Renal cortex interstitium (tissue), 15 donors: ENCODE measurements at places on chromosomes 5 and 9. TPM values are rescaled to one million over a fixed set of nuclear protein-coding genes. Genes with fewer than 3 reads are reported as not detected.
A peak's percentile ranks its signal among the peaks of the same experiment; 100 is the strongest.

- DNase-seq = no peak
Measured at GRCh38 chr5:106019261-106019660, 1651.5 kb downstream of the EFNA5 start.

The TMEM215 gene
- 0.12 TPM for polyA plus RNA-seq

DNA sequence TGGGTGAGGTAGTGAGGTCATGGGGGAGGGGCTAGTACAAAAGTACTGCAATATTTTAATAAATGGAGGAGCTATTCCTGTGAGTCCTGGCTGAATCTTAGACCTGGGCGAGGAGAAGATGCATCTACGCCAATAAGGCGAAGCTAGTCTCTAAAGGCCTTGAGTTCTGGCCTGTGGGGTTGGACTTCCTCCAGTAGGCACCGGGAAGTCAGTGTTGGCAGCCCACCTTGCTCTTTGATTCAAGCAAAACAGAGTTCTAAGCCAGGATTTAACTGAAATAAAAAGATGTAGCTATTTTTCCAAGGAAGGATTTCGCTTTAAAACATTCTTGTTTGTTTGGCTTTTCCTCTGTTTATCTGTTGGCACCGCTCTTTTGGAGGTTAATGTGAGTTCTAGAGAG lies 244.6 kb downstream of the KIF4B start:
- DNase-seq = no peak

DNA sequence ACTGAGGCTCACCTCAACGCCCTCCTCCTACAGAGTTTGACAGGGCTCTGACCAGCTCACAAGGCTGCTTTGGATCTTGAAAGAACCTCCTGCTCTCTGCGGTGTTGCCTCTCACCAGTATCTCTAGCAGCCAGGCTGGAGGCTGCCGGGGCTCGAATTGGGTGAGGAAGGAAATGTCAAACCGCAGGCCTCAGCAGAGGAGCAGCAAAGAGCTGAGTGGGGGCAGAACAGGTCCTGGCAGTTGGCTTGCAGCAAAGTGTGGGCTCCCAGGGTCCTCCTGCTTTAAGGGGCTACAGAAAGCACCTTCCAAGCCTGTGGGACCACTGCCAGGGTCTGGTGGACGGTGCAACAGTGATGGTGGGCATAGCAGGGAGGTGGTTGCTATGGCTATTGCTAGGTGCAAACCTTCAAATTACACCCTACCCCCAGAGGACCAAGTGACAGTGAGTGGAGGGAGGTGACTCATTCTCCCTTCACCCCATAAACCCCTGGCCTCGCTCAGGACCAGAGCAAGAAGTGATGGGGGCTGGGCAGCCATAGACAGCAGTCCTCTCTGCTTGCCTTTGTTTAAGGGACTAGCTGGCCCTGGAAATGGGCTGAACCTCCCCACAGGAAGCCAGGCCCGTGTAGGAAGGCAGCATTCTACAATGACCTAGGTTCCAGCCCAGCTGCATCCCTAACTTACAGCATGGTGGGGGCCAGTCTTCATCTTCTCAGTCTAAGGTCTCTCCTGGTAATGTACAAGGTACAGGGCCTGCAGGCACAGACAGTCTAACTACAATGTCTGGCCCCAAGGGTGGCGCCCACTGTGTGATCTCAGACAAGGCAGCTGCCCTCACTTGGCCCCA lies 18.7 kb downstream of the LCP2 start:
- no peak for DNase-seq

- DNase-seq = peak; percentile 24
Measured at GRCh38 chr9:87642330-87643106, 83.4 kb upstream of the CTSL start.

GRCh38 chr5:82364497-82364896 lies 86.3 kb upstream of the RPS23 start:
- DNase-seq = no peak

DNA sequence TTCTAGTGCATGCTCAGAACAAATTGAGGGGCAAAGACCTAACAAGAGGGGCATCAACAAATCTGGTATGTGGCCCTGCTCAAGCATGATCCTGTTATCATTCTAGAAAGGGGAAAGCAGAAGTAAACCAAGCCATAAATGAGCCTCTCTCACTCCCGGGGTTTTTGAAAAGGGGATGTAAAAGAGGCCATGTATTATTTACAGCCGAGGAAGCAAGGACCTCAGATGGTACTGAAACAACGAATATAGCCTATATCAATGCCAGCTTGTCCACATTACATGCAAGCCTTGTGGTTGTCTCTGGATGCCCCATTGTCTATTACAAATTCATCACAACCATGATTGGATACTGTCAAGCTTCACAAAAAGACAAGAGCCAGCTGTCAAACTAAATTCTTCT lies 211.3 kb downstream of the DCP2 start:
- DNase-seq = no peak

- DNase-seq = no peak
Measured at GRCh38 chr5:135605221-135605620, 26.4 kb upstream of the CXCL14 start.

GRCh38 chr9:123072407-123072995 lies 39.0 kb downstream of the GPR21 start:
- DNase-seq = no peak

DNA sequence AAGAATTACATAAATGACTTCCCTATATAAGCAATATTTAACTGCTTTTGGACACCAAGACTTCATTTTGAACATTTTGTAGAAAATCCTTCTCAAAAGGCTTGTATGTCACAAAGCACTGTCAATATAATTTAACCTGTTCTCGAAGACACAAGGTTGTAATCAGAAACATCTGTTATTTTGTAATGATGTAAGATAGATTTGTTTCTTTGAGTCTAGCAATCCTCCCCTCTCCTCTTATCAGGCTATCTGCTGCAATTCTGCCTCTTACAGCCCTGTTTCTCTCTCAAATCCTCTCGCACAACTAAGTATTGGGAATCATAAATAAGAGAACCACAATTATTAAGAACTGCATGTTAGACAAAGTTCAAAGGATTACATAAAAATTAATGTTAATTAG lies 18.6 kb upstream of the TARS1 start:
- no peak for DNase-seq

DNA sequence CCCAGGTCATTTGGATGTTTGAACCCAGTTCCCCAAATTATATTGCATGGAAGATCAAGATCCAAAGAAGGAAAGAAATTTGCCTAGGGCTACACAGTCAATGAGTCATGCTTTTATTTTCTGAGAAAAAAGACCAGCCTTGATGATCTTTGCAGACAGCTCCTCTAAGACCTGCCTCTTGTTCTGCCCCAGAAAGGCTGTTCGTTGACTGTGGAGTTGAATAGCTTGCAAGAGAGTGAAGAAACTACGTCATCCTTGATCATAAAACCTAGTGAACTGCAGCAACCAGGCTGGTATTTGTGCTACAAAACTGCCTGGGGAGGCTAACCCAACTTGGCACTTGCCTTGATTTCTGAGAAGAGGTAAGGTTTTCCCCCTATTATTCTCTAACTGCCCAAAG lies 263.9 kb downstream of the PAPPA start:
- no peak for DNase-seq

The PCDHGA4 gene
- polyA plus RNA-seq = 2.2 TPM

The CTNND2 gene
- 2.3 TPM for polyA plus RNA-seq

The ADAMTSL1 gene
- 12.1 TPM for polyA plus RNA-seq

- no peak for DNase-seq
Measured at GRCh38 chr5:91925249-91925648, 542.1 kb upstream of the ARRDC3 start.

The FOXI1 gene
- 4.9 TPM for polyA plus RNA-seq

- no peak for DNase-seq
Measured at GRCh38 chr5:337563-338130, 16.1 kb downstream of the AHRR start.

DNA sequence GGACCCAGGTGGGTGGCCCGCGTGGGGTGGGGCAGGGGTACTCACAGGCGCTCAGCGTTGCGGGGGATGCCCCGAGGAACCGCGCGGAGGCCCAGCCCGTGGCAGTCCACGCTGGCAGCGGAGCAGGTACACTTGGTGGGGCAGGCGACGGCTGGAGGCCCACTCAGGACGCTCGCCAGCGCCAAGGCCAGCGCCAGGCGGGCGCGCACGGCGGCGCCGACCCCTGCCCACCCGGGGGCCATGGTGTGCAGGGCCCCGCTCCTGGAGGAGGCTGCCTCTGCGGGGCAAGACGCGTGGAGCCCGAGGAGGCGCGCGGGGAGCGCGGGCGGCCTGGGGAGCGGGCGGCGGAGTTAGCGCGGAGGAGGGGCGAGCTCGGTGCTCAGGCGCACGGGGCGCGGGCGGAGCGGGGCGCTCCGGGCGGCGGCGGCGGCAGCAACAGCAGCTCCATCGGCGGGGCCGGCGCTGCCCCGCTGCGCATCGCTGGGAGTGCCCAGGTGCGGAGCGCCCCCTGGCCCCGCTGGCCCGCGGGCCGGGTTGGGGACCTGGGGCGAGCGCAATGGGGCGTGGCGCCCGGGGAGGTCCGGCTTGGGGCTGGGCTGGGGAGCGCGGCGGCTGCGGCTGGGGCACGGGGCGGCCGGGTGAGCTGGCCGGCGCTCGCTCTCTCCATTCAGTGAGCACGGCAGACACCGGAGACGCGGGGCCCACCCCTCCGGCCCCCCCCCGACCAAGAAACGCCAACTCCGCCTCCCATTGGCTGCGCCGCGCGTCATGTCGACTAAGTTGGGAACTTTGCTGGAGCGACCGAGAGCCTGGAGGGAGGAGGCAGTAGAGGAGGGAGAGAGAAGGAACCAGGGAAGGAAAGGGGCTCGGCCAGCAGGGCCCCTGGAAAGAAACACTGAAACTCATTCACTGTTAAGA lies at the start of gene SLIT3:
SLIT3 (minus strand) TSS at position 672 of the 918 bp plus-strand sequence; CDS start at position 242, 430 bp downstream.
- peak; percentile 62 for DNase-seq

- DNase-seq = no peak
Measured at GRCh38 chr5:143228597-143229293, 174.7 kb downstream of the NR3C1 start.

GRCh38 chr9:71861618-71862017 lies 49.4 kb downstream of the ABHD17B start:
- no peak for DNase-seq

DNA sequence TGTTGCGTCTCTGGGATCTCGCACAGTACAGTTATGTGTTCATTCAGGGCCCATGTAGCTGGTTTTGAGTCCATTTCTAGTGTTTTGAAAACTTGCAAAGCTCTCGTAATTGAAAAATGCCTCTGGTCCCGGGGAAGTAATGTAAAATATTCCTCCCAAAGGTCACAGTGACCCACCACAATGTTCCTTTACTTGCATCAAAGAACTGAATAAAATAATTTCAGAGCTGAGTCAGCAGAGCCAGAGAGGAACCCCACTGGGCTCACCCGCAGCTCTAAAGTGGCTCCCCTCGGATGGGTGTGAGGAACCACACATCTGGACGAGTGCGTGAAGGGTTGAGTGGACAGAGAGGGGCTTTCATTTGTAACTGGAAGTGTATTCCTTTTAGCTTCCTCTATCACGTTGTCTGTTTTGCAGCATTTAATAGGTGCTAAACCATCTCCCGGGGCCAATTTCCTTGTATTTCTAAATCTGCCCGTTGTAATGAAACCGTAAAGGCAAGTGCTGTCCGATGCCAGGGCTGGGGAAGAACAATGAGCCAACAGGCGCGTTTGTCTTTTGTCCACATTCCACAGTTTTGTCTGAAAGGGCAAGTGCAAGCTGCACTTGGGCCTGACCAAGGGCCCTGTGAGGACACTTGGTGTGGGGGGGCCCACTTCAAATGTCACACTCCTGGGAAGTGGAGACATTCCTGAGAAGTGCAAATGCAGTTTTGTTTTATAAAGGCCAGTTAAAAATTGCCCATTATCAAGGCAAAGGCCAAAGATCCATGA lies 29.9 kb downstream of the COL5A1 start:
- no peak for DNase-seq

- no peak for DNase-seq
Measured at GRCh38 chr5:138385660-138386059, 33.2 kb downstream of the KDM3B start.

DNA sequence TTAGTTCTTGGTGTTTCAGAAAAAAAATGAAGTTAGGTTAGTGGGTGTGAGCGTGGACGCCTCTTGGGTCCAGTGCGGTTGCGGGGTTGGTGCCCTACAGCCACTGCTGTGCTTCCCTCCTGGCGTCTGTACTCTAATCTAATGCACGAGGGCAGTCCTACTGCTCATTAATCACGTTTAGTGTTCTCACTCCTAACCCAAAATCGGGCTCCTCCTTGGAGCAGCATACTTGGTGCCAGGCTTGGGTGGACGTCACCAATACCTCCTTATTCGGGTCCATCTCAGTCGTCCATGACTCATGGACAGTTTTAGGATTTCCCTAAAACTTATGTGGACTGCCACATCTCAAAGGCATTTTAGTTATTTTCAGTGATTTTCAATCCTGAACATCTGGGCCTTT lies 41.6 kb downstream of the TRIO start:
- DNase-seq = no peak

- DNase-seq = no peak
Measured at GRCh38 chr5:180323941-180324600, 29.1 kb downstream of the GFPT2 start.

The ZNF658 gene
- 7.8 TPM for polyA plus RNA-seq

DNA sequence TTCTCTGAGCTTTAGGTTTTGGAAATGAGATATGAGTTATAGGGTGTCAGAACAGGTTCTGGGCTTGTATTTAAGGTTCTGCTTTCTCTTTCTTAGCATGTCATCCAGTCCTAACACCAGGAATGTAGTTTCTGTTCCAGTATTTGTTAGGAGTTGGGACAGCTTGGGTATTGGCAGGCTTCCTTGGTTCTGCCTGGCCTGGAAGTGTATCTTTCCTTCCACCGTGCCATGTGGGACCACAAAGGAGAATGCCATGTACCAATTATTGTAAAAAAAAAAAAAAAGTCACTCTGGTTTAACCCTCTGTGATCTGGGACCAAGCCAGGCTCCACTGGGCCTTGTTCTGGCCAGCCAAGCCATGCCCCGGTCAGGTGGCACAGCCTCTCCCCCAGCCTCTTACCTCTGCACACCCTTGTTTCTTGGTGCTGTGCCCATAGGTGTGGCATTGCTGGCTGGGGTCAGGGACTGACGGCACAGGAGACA lies 47.8 kb downstream of the ARHGAP26 start:
- DNase-seq = no peak

GRCh38 chr5:65778126-65778525 lies 56.1 kb downstream of the NLN start:
- no peak for DNase-seq

DNA sequence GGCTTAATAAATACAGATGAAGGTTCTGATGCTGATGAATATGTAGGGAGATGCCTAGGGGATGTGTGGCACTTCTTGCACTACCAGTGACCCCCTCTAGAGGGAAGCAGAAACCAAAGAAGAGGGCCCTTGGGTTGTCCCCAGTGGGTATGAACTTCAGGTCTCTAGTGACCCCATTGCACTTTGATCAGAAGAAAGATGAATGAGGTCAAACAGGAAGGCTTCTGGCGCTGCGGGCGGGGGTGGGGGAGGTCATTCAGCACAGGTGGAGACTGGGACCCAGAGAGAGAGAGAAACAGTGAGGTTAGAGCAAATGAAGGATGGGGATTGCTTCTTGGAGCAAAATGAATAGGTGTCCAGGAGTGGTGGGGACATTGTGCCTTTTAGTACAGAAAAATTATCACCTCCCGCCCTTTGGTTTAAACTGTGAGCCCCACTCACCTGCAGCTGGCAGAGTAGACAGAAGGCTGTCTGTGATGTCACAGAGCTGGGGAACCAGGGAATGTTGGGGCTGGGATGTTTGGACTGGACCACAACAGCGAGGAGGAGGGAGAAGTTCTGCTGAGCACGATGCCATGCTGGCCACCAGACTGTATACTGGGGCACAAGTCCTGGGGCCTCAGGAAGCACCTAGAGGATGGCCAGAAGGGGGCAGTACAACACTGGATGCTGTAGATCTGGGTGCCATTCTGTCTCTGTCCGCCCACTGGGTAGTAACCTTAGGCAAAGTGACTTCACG lies at the start of gene TEX48:
TEX48 (minus strand) TSS at position 599 of the 739 bp plus-strand sequence. CDS start 10,469 bp downstream, outside the sequence.
- no peak for DNase-seq

The OR13C5 gene
- not detected for polyA plus RNA-seq

The GFI1B gene
- 0.70 TPM for polyA plus RNA-seq

GRCh38 chr5:169703813-169704212 lies 66.7 kb downstream of the DOCK2 start:
- no peak for DNase-seq
